ENCODE measurements at places on chromosomes 5 and 9.

DNA sequence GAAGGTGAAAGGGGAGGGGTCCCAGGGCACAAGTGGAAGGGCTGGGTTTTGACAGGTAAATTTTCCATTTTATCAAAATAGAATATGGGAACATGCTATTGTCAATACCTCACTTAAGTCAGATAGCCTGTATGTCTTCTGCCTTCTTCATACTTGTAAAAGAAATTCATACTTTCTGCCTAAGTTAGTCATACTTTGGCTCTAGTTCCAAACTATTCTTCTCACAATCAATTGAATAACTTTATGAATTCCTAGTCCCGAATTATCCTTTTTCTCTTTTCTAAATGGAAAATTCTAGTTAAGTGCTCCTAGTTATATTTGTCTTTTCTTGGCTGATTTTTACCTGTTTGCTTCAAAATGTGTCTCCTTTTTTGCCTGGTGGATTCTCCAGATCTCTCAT lies 271.4 kb downstream of the CSNK1G3 start:
- no peak for DNase-seq

- DNase-seq = no peak
Observed at GRCh38 chr5:1036504-1037122, 28.0 kb downstream of the NKD2 start.

- DNase-seq = no peak
Observed at GRCh38 chr9:70607926-70608325, 193.5 kb upstream of the KLF9 start.

- DNase-seq = peak; percentile 10
Observed at GRCh38 chr5:90709323-90710155, 150.9 kb downstream of the ADGRV1 start.

DNA sequence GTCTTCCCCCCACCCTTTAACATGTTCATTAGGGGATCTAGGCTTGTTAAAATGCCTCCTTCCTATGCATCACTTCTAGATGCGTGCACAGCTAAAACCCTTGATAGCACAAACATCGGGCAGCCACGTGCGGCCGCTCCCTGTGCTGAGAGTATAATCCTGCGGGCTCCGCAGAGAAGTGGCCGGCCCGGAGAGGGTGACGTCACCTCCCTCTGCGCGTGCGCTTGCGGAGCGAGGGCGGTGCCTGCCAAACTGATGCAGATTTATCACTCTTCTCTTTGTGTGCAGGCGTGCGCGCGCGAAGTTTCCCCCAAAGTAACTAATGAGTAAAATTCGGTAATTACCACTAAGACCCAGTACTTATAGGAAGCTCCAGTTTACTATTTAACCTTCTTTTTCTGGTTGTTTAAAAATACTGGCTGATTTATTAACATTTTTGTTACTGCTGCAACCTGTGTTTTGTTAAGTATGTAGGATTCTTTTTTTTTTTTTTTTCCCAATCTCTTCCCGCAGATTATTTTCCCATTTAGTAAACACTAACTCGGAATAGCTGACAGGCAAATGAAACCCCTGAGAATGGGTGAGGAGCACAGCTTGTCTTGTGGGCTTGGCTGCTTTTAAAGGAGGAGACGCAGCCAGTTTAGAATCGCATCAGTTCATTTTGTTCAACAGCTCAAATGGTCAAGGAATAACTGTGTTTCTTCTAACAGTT lies 121.6 kb downstream of the TRIO start:
- DNase-seq = peak; percentile 81

DNA sequence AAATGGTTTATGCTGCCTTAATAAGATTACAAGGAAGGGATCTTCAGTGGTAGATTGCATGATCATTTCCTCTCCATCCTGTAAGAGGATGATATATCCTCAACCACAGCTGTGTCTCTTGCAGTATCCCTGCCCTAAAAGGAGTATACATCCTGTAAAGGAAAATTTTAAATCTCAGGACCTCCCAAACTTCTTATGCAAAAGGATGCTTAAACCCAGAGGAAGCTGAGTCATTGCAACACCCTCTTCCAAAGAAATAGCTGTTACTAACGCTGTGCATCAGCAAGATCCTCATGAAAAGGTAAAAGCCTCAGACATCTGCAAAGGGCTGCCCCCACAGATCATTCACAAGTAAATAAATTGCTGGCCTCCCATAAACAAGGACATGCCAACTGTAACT lies 599.0 kb downstream of the PRELID2 start:
- DNase-seq = no peak

- DNase-seq = no peak
Observed at GRCh38 chr9:81776390-81776789, 87.0 kb upstream of the TLE1 start.

DNA sequence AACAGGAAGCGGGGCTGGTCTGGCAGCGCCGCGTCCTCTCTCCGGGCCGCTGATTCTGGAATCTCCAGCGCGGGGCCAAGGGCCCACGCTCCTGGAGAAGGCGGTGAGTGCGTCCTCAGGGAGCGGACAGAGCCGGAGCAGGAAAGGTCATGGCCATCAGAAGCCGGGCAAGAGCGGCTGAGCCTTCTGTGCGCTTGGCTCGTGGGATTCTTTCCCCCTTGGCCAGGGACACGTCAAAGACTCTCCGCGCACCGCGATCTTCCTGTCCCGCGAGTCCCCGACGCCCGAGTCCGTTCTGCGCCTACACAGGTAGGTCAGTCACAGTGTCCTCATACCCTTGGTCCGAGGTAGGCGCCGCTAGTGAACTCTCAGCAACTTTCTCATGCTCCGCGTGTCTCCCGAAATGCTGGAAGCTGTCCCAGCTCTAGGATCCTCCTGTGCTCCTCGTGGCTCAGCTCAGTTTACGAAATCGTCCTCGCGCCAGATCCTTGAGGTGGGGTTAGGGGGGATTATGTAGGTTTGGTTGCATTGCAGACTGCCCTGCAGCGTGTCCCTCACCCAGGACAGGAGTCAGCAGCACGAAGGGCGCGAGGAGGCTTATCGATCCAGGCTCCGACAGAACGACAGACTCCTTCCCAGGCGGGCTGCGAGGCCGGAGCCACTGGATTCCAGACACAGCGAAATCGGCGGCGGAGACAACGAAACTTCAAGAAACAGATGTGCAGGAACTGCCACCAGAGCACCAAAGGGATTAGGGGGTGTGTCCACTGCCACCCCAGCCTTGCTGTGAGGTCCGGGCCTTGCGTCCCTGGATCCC lies 8.7 kb downstream of the LHX6 start:
- no peak for DNase-seq

GRCh38 chr5:13107537-13107936 lies 837.0 kb downstream of the DNAH5 start:
- DNase-seq = no peak

DNA sequence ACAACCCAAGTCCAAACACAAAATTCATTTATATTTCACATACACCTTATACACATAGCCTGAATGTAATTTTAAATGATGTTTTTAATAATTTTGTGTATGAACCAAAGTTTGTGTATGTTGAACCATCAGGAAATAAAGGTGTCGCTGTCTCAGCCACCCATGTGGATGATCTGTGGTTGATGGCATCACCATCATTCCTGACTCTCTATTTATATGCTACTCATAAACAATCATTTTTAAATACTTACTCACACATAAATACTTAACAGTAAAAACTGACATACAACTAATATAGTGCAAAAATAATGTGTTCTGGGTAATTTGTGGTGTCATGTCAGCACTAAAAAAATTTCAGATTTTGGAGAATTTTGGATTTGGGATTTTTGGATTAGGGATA lies 38.4 kb downstream of the SMC5 start:
- DNase-seq = no peak

DNA sequence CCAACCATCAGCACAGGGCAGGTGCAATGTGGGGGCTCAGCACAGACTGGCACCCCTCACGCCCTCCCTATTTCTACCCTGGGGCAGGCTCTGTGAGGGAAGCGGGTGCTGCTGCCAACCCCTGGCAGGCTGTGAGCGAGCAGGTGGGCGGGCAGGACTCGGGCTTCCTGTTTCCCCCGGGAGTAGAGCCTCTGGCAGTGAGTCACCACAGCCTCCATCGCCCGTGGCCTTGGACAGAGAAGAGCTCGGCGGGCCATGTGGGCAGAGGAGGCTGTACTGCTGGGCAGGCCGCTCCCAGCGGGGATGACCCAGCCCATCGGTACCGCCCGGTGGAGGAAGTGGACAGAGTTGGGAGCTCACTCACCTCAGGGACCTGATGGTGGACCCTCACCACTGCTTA lies 16.6 kb downstream of the KCNT1 start:
- no peak for DNase-seq

DNA sequence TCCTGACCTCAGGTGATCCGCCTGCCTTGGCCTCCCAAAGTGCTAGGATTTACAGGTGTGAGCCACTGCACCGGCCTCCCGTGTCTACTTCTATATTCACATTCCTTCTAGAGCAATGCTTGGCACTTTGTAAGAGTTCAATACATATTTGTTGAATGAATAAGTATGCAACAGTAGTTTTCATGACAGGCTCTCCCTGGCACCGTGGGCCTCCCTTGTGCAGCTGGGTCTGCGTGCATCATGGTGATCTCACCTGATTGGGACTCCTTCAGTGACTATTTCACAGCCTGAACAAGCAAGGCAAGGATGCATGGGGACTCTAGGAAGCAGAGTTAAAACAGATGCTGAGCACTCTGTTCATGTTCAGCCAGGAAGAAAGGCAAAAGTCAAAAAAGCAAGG lies 6.8 kb upstream of the ZBTB34 start:
- DNase-seq = no peak

DNA sequence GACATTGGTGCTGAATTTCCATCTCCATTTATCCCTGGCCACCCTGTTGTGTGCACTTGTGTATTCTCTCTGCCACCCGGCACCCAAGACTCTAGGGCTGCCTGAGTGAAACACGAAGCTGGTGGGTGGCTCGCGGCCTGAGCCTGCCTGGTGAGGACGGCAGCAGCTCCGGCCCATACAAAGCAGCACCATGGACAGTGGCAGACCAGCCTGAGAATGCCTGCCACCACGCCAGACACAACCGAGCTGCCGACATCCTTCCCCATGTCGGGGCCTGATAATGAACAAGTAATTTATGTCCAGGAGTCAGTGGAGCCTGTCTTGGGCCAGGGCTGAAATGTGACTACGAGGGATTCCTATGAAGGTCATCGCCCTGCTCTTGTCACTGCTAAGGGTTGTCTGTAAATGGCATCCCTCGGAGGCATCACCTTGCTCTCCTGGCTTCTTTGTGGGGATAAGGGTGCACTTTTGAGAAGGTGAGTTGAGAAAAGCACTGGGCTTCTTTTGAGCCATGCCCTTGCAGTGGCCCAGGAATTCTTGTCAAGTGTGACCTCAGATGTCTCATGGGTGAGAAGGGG lies 175.7 kb downstream of the MELK start:
- DNase-seq = peak; percentile 73

DNA sequence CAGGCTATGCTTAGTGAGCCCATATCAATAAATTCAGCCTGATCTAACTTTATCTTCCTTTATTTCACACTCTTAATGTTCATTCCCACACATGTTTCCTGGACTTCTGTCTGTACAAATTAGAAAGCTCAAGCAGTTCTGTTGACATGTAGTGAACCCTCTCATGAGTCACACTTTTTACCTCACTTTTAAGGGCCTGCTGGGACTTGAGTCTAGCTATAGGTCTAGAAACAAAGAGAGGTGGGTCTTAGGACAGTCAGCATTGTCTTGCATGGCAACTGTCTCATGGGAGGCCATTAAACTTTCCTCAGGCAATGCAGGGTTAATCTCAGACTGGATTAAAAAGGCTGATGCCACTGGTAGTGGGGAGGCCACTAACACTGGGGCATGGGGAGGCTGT lies 8.6 kb upstream of the CCNH start:
- DNase-seq = no peak

DNA sequence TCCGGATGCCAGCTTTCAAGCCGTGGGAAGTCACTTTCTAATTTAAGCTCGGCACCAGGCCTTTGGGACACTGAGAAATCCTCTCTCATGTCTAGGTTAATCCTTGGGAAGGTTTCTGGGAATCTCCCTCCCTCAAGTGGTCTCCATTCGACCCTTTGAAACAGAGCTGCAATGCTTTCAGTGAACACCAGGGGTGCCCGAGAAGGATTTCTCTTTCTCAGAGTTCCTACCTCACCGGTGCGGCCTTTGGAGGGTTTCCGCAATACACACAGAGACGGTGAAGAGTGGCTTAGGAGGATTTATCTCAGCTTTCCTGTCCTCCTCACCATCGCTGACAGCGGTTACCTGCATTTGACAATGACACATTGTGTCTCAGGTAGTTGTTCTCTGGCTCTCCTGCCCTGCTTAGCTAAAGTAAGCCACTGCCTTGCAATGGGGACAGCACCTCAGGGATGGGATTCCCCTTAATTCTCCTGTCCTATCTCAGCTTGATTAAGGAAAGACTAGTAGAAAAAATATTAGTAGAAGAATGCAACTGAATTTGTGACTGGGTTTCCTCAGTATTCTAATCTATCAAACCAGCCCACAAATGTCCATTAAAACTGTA lies 180.6 kb downstream of the GABRG2 start:
- no peak for DNase-seq

- no peak for DNase-seq
Observed at GRCh38 chr5:58786035-58786434, 203.2 kb downstream of the RAB3C start.

DNA sequence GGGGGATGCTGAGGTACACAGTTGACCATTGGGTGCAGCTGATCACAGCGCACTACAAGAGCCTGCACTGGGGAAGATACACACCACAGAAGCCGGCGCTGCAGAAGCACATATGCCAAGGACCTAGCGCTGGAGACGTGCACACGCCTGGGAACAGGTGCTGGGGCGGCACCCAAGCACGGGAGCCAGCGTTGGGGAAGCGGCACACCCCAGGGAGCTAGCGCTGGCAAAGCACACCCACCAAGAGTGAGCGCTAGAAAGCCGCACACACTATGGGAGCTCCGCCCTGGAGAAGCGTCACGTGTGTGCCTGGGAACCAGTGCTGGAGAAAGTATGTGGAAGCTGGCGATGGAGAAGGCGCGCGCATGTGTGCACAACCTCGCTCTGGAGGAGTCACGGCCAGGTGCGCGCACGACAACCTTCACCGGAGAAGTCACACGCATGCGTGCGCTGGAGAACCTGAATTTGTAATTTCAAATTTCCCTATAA lies 4.5 kb downstream of the FANCC start:
- peak; percentile 43 for DNase-seq

DNA sequence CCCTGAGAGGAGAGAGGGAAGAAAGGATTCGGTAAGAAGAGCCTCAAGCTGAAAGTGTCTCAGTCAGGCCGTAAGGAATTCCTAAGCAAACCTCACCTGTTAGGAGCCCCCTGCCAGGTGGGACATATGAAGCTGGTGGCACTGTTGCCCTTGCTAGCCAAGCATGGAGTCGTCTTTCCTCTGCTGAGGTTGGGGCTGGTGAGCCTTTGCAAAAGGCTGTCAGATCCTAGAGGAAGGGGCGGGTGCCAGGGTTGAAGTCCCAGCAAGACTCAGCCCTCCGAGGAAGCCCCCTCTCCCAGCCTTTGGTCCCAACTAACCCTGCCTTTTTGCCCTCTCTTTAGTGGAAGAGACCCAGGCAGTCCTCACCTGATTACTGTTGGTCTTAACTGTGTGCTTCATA lies 5.5 kb upstream of the SMIM32 start:
- DNase-seq = no peak

GRCh38 chr9:30943446-30944224 lies 1440.8 kb upstream of the ACO1 start:
- DNase-seq = no peak
